CD4-positive, alpha-beta T cell (primary cell): ENCODE measurements at places on chromosomes 2 and 18. TPM values are rescaled to one million over a fixed set of nuclear protein-coding genes. Genes with fewer than 3 reads are reported as not detected.

GRCh38 chr18:22913861-22914260, 19.3 kb upstream of the RBBP8 start:
- DNase-seq = no peak

The ALK gene
- not detected for total RNA-seq

- no peak for DNase-seq
These were observed 10.8 kb downstream of the LOXL3 start for GRCh38 chr2:74542978-74543377.

The LAMA1 gene
- not detected for total RNA-seq

DNA sequence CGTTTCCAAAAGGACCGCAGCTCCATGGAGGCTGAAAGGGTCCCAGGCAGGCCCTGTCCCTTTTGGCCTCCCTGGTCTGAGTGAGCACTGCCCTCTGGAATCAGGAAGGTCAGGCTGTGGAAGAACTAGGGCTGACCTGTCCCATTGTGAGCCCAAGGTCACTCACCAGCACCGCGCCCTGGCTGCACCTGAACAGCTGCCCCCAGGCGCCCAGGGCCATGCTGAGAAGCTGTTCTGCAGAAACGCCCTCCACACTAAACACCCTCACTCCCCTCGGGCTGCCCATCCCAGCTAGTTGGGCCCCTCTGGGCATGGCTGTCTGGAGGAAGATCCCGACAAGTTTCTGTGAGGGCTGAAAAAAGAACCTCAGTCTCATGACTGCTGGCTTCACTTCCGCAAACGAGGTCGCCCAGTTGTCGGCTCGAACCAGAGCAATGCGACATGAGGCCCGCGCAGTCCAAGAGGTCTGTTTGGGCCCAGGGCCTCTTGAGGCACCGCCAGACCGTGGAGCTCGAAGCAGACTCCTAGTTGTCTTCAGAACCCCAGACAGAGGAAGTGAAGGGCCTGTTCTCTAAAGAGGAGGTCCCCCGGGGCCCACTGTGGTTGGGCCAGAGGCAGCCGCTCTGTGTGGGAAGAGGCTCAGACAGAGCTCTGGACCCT, 64.4 kb downstream of the INPP5D start:
- no peak for DNase-seq

The IL1R2 gene
- 0.31 TPM for total RNA-seq

GRCh38 chr2:217979151-217979811, 23.5 kb downstream of the TNS1 start:
- DNase-seq = no peak

The TMEM200C gene
- total RNA-seq = not detected

DNA sequence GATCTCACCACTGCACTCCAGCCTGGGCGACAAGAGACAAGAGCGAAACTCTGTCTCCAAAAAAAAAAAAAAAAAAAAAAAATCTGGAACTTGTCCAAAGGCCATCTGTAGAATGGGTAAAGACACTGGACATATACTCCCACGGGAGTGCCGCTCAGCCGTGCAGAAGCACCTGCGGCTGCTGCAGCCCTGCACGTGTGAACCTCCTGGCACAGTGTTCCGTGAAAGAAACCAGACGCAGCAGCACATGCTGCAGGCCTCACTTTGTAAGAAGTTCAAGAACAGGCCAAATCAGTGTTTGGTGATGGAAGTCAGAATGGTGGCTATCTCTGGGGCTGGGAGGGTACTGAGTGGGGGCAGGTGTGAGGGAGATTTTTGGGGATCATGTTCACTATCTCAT, 6.5 kb downstream of the CHRND start:
- DNase-seq = no peak

DNA sequence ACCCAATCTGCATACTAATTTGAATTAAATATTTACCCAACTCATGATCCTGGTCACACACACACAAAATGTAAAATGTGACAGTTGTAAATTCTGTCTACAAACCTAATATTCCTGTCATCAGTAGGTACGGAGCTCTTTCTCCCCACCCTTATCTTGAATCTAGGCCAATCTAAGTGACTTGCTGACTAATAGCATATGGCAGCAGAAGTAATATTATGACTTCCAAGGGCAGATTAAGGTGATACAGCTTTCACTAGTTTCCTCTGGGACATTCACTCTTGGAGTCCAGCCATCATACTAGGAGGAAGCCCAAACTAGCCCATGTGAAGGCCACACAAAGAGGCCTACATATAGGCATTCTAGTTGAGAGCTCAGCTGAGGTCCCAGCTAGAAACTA, 89.4 kb downstream of the TMEM131 start:
- no peak for DNase-seq

DNA sequence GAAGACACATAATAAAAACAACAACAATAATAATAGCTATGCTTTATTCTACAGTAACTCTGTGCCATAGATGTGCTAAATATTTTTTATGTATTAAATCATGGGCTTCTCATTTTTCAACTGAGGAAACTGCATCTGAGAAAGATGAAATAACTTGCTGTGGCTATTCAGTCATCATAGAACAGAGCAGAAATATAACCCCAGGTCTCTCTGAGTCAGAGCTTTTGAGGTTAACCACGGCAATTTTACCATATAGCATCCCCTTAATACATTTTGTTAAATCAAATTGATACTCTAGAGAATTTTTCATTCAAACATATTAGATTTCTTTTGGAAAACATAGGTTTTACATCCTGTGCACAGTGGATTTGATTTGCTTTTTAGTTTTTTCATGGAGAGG, 586.6 kb upstream of the KLHL29 start:
- no peak for DNase-seq

- DNase-seq = no peak
These were observed 24.9 kb upstream of the C1GALT1C1L start for GRCh38 chr2:43701111-43701510.

The CCDC141 gene
- 31.5 TPM for total RNA-seq

DNA sequence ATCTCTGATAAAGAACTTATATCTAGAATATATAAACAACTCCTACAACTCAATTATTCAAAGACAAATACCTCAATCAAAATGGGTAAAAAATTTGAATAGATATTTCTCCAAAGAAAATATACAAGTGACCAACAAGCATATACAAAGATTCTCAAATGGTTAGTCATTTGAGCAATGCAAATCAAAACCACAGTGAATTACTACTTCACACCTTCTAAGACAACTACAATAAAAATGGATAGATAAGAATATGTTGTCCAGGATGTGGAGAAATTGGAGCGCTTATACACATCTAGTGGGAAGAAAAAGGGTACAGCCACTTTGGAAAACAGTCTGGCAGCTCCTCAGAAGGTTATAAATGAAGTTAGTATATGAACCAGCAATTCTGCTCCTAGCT, 332.9 kb downstream of the TGIF1 start:
- no peak for DNase-seq

GRCh38 chr18:41864216-41864615, 90.8 kb upstream of the PIK3C3 start:
- DNase-seq = no peak

GRCh38 chr2:182915369-182916326, 49.2 kb upstream of the FRZB start:
- DNase-seq = no peak

GRCh38 chr2:22382479-22383169, 1002.4 kb upstream of the KLHL29 start:
- DNase-seq = no peak

DNA sequence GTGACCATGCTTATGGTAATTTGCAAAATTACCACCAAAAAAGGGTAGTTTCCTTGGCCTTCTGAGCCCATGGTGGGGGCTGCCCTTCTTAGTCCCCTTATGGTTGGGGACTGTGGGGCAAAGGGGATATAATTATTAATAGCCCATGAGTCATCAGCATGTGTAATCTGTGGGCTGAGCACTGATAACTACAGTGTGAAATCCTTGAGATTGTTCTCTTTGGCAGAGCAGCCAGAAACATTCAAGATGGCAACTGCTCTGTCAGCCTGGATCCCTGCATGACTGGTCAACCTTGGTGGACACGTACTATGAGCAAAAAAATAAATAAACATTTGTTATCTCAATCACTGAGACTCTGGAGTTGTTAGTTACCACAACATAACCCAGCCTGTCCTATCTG, 61.3 kb downstream of the MGAT4A start:
- DNase-seq = no peak

- no peak for DNase-seq
These were observed 95.9 kb upstream of the RMDN2 start for GRCh38 chr2:37829202-37829601.

- no peak for DNase-seq
These were observed 109.6 kb upstream of the CDC42EP3 start for GRCh38 chr2:37781028-37781427.
